ENCODE measurements at places on chromosomes 7 and 10.
A peak's percentile ranks its signal among the peaks of the same experiment; 100 is the strongest.

DNA sequence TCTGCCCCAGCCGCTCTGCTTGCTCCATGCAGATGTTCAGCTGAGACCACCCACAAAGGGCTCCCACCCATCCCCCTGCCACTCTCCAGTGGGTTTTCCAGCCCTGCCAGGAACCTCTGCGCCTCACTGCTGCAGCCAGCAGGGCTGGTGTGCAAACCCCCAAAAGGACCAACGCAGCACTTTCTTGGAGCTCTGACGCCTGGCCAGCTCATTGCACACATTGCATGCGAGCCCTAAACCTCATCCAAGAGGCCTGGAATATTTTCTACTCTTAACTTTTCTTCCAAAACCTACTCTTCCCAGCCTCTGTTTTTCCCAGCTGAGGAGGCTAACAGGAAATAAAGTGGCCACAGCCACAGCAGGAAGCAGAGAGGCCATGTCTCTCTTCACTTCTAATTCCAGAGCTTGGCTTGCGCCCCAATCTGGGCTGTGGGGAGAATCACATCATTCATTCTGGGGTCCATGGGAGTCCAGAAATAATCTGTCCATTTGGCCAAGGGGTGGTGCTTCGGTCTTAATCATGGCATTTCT is 4.6 kb upstream of the FAM170B start:
- no peak for DNase-seq

GRCh38 chr7:11665357-11665756 is 166.6 kb downstream of the THSD7A start:
- no peak for DNase-seq

DNA sequence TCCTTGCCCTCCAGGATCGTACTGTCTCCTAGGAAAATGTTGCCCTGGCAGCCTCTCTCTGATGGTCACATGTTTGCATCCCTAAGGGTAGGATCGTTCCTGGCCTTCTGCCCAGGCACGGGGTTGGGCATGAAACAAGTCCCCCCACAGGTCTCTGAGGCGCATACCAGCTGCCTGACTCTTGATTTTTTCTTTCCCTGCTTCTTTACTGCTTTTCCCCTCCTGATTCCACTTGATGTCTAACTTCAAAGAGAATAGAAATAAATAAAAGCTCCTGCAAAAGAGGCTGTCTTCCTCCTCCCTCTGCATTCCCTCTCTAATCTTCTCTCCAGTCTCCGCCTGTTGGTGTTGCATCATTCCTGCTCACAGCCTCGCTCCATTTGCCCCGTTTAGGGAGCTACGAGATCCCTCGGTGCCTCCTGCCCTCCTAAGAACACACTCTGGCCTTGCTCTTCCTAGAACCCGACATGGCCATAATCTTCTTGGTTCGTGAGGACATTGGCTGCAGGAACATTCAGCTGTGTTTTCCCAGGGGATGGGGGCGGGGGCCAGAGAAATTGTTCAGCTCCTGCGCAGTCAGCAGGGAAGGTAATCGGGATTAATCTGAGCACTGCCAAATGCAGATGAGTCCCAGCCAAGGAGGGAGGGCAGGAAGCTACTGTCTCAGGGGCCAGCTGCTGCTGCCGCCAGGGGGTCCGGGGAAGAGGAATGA is 26.0 kb downstream of the LEP start:
- peak; percentile 67 for DNase-seq

GRCh38 chr7:137888241-137888640 is 41.5 kb upstream of the DGKI start:
- no peak for DNase-seq

DNA sequence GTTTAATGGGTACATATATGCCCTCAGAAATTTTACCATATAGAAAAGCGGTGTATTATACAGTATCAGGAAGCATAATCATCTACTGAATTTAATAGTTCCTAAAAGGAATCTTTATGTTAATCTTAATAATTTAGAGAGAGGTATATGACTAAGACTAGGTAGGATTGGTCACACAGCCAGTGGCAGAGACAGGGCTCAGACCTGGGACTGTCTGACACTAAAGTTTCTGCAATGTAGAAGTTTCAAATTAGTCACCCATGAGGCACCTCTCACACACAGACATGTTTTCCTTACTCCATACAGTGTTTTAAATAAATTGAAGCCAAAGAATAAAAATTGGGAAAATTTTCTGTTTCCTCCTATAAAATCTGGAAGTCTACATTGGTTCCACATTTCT is 72.8 kb upstream of the ADRA2A start:
- no peak for DNase-seq

GRCh38 chr7:63071396-63071795 is 927.3 kb upstream of the ZNF722 start:
- no peak for DNase-seq

GRCh38 chr10:114624951-114625780 is 32.9 kb downstream of the ABLIM1 start:
- DNase-seq, result no peak

DNA sequence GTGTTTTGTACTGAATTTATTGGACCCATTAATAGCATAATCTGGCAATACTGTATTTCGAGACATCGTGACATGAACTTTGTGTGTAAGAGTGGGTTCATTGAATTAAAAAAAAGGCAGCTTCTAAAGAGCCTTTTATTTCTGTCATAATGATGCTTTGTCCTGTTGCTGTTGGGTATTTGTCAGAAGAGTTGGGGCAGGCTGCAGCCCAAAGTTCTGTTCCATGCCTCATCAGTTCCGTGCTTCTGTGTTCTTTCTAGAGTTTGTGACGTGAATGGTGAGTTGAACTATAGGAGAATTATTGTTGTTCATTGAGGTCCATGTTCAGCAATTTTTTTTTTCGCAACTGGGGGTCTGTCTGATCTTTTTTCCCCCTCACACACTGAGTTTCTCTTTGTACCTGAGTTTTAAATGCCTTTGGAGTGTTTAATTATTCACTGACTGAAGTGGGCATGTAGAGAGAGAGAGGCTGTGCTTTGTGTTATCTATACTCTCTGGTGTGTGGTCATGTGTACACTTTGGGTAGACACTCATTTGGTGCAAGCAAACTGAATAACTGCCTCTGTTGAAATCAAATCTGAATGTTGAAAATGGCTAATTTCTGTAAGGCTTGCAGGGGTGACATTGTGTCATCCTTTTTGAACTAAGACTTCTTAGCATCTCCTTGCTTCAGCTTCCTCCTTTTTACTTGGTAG is 69.8 kb downstream of the ADD3 start:
- no peak for DNase-seq

DNA sequence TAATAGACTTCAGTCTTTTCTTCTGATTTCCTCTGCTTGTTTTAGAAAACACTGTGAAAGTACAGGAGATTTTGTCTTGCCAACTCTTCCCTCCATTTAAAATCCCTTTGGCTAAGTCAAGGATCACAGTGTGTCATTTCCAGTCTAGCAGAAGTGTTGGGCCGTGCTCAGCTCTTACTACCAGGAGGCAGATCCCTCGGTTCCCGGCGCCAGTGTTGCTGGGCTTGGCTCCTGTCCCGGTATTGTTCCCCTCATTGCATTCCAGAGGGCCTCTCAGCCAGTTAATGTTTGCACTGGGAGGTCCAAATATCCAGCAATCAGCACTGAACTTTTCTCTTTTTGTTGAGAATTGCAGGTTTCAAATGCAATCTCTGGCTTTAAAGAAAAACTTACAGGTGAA is 612.1 kb upstream of the MGMT start:
- DNase-seq, result peak; percentile 69

DNA sequence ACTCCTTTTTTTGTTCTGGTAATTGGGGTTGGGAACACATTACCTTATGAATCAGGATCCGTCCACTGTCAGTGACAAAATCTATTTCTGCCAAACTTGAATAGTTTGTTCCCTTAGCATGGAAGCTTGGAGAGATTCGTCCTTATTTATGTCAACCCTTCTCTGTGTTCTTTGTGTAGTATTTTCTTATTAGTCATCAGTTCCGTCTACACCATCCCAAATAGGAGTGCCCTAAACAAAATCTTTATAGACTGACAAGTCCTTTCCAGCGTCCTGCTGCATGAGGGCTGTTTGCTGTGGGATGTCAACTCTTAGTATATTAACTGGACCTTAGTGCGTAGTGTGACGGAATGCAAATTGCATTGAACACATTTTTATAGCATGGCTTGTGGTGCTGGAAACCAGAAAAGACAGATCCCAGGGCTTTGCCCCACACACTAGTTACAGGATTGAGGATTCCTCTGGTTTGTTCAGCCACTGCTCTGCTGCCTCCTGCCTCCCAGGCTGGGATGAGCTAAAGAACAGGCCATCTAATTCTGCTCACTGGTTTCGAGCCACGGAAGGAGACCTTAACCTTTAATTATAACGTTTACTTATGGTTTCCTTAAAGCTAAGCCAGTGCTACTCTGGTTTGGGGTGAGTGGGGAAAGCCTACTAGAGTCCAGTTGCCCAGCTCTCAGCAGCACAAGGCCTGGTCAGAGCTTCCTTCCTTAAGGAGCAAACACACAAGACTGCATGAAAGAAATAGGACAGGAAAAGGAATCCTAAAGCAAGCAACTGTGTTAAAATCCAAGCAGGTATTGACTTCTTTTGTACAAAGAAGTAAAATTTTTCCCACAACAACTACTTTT is 194.4 kb downstream of the CCSER2 start:
- no peak for DNase-seq

DNA sequence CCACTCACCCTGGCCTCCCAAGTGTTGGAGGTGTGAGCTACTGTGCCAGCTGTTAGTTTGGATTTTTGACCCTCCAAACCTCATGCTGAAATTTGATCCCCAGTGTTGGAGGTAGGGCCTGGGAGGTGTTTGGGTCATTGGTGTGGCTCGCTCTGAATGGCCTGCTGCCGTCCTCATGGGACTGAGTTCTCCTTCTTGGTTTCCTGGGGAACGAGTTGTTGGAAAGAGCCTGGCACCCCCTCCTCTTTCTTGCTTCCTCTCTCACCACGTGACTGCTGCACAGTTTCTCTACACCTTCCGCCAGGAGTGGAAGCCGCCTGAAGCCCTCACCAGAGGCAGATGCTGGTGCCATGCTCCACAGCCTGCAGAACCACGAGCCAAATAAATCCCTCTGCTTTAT is 253.5 kb downstream of the PHTF2 start:
- peak; percentile 78 for DNase-seq

GRCh38 chr7:70805360-70805759 is 326.6 kb upstream of the GALNT17 start:
- DNase-seq, result no peak

DNA sequence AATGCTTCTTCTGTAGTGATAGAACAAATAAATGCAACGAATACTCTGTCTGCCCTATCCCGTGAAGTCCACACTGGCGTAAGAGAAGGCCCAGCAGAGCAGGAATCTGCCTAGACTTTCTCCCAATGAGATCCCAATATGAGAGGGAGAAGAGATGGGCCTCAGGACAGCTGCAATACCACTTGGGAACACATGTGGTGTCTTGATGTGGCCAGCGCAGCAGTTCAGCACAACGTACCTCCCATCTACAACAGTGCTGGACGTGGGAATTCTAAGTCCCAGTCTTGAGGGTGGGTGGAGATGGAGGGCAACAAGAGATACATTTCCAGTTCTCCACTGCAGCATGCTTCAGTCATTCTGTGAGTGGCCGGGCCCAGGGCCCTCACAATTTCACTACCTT is 45.8 kb downstream of the FIGNL1 start:
- peak; percentile 59 for DNase-seq

GRCh38 chr7:15489383-15489782 is 72.4 kb downstream of the AGMO start:
- no peak for DNase-seq

- DNase-seq, result no peak
These were observed 58.5 kb downstream of the LARP4B start for GRCh38 chr10:873020-873419.
